ENCODE measurements at places on chromosomes 1 and 21. TPM values are rescaled to one million over a fixed set of nuclear protein-coding genes. Genes with fewer than 3 reads are reported as not detected.

SPRR2F gene
- total RNA-seq: not detected

- DNase-seq: no peak
Observed at GRCh38 chr1:184597650-184598357, 156.9 kb downstream of the EDEM3 start.

- peak; percentile 24 for DNase-seq
Observed at GRCh38 chr1:25996966-25997827, 666 bp downstream of the PAFAH2 start.

CASQ1 gene
- 1.6 TPM for total RNA-seq
